Activated effector memory CD4-positive, alpha-beta T cell treated with Interleukin-2 at 50 U/mL for 16 hours (primary cell): ENCODE measurements at places on chromosomes 2 and 18.

DNA sequence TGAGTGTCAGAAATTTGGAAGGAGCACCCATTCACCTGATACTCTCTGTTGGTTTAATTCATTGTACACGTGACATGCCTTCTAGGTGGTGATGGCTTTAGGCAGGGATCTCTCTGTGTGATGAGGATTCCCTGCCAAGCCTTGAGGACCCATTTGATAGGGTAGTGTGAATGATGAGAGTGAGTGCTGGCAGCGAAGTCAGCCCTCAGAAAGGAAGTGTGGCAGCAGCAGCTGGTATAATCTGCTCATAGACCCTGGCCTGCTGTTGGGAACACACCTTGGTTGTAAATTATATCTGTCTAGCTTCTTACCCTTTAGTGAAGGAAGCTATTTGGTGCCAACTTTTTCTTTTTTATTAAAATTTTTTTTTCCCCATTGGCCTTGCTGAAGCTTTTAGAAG lies 164.5 kb downstream of the HAUS1 start:
- no peak for DNase-seq

DNA sequence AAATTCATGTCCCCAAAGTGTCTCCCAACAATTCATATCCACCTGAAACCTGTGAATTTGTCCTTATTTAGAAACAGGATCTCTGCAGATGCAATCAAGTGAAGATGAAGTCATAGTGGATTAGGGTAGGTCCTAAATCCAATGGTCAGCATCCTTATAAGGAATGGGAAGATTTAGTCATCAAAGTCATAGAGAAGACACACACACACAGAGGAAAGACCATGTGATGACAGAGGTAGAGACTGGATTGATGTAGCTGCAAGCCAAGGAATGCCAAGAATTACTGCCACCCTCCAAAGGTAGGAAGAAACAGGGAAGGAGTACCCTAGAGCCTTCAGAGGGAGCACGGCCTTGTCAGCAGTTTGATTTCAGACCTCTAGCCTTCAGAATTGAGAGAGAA lies 17.7 kb downstream of the ADD2 start:
- DNase-seq, result no peak

DNA sequence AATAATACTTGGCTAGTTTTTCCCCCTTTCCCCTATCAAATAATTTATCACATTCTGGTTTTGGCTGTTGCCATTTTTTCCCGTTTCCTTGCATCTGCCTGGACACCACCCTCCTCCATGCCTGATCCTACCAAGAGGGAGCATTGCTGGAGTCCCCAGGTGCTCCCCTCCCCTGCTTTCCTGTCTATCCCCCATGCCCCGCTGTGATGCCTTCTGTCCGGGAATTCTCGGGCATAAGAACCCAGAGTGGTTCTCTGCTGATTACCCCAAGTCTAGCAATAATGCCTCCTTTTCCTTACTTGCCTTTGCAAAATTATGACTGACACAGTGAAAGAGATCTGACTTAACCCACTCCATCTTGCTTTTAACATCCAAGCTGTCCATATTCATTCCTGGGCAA lies 248.0 kb upstream of the PXDN start:
- DNase-seq, result no peak

DNA sequence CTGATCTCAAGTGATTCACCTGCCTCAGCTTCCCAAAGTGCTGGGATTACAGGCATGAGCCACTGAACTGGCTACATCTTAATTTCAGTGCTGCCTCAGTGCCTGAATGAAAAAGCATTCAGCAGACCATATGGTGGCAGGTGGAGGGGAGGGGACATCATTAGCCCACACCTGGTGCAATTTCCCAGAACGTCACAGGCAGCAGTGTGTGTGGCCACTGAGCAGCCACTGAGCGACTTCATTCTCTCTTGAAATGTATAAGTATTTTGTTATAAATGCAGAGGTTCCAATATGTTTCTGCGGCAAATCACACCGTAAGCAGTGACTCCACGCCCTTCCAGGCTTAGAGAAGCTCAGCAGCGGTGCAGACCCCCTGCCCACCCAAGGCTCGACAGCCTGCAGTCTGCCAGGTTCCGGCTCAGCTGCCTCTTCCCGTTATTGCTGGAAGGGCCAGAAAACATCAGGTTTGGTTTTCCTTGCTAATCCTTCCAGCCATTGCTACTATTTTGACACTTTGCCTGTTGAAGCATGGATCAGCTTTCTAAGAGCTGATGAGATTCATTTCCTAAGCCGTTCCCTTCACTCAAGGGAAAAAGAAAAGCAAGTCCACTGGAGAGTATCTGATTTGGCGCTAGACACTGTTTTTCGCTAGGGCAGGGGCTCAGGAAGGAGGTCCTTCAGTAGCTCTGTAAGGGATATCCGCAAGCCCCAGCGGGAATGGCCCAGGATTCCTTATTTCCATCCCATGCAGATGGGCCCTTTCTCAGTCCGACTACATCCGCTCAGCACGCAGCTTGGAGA lies 250.7 kb downstream of the VAPA start:
- DNase-seq, result no peak

DNA sequence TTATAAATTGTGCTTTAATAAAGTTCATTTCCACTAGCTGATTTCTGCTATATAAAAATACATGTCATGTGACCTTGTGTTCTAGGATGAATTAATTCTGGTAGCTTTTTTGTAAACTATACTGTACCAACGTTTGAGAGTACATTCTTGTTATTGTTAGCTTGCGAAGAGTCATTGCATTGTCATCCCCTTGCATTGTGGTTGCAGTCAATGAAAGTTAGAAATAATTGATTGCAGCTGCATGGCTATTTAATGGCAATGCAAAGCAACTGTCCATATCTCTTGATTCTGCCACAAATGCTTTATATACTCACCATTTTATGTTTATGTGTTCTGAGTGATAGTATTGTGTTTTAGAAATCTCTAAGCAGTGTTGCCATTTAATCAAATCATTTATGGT lies 91.6 kb downstream of the ZNF407 start:
- no peak for DNase-seq

DNA sequence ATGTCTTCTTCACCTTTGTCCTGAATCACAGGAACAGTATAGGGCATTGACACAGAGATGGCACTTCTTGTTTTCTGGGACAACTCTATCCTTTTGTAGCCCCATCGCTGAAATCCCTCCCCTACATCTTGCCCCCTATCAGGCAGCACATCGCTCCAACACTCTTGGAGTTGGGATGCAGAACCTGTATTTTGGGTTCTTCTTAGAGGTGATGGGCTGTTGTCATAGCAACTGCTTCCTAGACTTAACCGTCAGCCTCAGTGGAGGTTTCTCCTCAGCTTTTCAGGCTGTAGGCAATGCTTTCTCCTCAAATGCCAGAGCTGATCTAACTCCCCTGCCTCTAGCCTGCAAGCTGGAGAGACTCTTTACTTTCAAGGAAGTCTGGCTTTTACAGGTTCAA lies 99.9 kb upstream of the SPRED2 start:
- no peak for DNase-seq

DNA sequence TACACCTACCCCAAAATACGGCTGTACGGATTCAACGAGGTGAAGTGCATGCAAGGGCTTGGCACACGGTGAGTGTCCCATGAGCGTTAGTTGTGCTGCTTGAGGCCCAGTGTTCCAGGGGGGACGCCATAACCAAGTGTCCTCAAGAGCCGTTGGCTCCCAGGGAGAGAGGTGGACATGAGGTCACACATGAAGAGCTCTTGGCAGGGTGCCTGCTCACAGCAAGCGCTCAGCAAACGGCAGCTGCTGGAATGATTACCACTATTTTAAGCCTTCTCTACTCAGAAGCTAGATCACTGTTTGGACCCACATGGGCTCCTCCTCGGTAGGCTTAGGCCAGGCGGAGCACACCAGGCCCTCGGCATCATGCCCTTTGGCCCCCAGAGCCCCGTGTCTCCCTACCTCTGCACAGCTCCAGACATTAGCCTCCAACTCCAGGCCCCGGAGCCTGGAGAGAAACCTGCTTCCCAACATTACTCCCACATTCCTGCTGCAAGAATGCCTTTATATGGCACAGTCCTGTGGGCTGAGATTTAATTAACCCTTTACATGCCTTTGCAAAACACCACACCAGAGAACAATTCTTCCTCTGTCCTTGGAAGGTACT lies 68.4 kb upstream of the PPP1CB start:
- no peak for DNase-seq

DNA sequence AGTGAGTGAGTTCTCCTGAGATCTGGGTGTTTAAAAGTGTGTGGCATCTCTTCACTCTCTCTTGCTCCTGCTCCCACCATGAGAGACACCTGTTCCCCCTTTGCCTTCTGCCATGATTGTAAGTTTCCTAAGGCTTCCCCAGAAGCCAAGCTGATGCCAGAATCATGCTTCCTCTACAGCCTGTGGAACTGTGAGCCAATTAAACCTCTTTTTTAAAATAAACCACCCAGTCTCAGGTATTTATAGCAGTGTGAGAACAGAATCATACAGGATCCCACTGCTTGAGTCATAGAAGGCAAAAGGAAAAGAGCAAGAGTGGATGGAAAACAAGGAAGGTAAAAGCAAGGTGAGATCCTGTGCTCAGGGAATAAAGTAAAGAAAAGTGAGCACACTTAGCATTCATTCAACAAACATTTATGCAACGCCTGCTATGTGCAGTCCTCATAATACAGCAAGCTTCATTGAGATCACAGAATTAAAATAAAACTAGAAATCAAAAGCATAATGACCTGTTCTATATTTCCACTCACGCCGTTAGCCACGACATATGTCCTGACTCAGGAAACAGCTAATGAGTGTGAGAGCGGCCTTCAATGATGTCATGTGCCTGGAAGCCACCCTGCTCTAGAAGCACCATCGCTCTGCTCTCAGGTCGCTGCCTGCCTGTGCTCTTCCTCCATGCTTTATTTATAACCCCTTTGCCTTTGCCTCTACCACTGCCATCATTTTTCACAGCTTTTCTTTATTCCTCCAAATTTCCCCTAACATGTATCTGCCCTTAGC lies 11.3 kb upstream of the COPS8 start:
- DNase-seq, result no peak

- DNase-seq, result no peak
Measured at GRCh38 chr18:8813611-8814010, 108.3 kb downstream of the MTCL1 start.

- DNase-seq, result no peak
Measured at GRCh38 chr18:38367473-38367872, 801.9 kb upstream of the CELF4 start.

DNA sequence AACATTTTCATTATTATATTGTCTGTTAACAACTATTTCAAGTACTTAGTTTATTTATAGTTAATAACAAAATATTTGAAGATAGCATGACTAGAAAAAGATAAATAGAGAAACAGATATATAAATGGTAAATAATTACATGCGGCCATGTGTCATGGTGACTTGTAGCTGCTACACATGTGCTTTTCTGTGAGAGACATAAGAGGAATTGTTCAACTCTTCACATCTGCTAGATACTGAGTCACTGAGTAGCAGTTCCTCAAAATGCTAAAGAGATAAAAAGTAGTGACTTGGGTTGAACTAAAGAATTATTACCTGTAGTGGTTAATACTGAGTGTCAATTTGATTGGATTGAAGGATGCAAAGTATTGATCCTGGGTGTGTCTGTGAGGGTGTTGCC lies 37.5 kb upstream of the SCN9A start:
- DNase-seq, result no peak

DNA sequence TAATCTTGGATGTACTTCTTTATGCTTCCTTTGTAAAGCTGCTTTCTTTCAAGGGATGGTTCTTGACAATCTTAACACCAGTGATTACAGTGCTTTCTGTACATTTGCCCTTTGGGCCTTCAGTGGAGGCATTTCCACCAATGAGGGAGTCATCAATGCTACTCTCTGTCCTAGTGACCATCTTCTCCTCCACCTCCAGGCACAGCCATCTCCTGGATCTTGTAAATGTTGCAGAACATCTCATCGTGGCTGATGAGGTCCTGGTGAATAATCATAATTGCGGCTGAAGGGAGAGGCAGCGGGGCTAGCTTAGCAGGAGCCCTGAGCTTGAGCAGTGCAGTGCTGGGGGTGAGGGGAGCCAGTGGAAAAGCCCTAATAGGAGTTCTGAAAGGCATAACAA lies 32.5 kb downstream of the IDH1 start:
- no peak for DNase-seq

DNA sequence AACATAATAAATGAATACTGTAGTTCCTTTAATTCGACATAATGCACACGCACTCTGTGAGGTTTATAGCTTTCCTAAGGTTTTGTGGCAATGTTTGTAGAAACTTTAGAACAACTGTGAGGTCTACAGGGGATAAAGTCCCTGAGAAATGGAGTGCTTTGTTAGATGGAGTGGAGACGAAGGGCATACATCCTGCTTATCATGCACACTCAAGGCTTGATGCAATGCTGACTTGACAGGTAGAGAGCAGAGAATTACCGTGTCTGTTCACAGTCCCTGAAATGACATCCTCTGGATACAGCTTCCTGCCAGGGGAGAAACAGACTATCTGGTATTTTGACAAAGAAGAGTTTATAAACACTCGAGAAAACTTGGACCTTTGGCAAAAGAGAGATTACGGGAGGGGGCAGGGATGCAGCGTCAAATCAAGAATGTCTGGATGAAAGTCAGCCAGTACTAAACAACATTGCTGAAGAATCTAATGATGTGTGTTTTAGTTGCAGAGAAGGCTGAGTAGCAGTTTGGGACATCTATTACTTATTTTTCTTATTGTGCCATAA lies 766.9 kb upstream of the ZEB2 start:
- DNase-seq, result no peak

DNA sequence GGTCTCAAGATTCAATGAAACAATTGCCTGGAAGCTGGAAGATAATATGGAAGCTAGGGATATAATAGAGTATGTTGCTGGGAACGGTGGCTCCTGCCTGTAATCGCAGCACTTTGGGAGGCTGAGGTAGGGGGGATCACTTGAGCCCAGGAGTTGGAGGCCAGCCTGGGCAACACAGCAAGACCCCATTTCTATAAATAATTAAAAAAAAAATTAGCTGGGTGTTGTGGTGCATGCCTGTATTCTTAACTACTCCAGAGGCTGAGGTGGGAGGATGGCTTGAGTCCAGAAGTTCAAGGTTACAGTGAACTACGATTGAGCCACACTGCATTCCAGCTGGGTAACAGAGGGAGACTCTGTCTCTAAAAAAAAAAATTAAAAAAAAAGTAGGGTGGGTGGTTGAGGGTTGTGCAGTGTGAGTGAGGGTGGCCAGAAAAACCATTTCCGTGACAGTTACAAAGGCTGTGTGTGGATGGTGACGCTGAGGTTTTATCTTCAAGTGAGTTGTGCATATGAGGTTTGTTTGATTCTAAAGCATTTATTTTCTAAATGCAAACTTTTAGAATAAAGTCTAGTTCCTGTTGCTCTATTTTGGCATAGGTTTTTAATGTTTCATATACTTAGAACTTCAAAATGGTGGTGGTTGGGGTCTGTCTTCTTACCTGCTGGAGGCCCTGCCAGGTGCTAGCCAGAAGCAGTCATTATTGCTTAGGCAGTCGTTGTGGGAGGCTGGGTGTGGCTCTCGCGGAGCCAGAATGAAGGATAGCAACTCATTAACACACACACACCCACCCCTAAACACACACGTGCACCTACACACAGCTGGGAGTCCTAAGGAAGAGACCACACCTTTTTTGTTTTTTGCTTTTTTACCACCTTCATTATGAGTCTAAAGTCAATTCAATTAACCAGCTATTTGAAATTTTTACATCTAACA lies 4.7 kb upstream of the IL1R2 start:
- DNase-seq, result no peak

GRCh38 chr2:15894481-15895144 lies 45.7 kb upstream of the MYCN start:
- DNase-seq, result no peak

- DNase-seq, result no peak
Measured at GRCh38 chr18:24914685-24915084, 437.3 kb downstream of the ZNF521 start.

- DNase-seq, result no peak
Measured at GRCh38 chr2:126476691-126477090, 179.3 kb upstream of the GYPC start.

GRCh38 chr2:57876313-57876712 lies 170.3 kb upstream of the VRK2 start:
- no peak for DNase-seq
